Neural progenitor cell (in vitro differentiated cells): ENCODE measurements at places on chromosomes 2 and 18.

DNA sequence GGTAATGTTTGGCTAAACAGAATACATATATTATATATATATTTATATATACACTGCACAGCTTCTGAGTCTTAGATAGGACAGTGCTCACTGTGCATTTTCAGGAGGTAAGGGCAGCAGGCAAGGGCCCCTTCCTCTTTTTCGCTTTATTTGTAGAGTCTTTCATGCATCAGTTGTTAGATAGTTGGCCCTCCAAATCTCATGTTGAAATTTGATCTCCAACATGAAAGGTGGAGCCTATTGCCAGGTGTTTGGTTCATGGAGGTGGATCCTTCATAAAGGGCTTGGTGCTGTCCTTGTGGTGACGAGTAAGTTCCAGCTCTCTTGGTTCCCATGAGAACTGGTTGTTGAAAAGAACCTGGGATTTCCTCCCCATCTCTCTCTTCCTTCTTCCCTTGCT lies 48.1 kb downstream of the TSN start:
- no peak for DNase-seq

GRCh38 chr2:78994789-78995188 lies 30.7 kb upstream of the REG3G start:
- DNase-seq: no peak

DNA sequence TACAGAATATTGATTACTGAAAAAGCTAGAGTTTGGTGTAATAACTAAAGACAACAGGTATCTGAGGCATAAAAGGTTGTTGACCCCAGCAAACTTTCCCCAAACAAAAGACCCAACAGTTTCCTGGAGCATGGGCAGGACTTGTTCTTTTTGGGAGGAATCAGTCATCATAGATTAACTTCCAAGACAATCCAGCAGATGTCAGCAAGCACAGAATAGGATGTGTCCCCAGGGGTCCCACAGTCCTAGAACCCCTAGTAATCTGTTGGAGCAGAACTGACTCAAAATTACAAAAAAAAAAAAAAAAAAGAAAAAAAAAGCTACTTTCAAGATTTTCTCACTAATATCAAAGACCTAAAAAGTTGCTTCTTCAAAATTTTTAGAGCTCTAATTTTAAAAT lies 564.7 kb upstream of the SLC39A10 start:
- DNase-seq: peak; percentile 75

DNA sequence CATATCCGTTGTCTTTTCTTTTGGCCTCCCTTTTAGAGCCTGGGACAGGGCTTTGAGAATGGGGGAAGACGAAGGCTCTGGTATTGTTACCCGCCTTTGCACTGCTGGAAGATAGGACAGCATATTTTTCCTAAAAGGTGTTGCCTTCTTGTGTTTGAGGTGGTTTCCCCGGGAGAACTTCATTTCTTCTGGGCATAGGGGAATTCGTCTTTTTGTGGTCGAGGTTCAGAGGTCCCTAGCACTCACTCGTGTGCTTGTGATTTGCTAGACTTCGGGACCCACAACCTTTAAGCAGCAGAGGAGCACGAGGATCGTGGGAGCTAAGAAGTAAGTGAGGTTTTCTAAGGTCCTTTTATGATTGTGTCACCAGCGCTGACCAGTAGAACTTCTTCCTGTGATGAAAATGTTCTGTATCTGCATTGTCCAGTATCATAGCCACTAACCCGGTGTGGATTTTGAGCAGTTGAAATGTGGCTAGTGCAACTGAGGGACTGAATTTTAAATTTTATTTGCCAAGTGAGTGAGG lies 611 bp downstream of the ZNF512 start:
- no peak for DNase-seq

GRCh38 chr2:45134014-45134413 lies 124.8 kb upstream of the SIX2 start:
- no peak for DNase-seq

DNA sequence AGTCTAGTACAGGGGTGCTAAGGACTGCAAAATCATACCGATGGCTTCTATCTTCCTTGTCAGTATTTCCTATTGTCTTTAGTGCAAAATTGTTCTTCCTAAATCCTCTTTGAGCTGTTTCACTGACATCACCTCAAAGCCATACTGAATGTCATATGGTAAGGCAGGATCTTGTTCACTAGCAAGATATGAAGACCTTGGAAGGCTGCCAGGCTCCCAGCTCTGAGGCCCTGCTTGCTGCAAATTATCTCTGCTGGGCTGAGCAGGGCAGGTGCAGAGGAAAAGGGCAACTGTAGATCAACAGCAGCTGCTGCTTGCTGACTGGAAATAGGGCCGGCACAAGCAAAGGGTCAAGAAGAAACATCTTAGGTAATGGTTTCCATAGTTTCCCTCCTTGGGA lies 58.2 kb downstream of the PMAIP1 start:
- no peak for DNase-seq

GRCh38 chr2:180709392-180710145 lies 270.8 kb upstream of the UBE2E3 start:
- no peak for DNase-seq

GRCh38 chr18:69161383-69162028 lies 239.2 kb upstream of the DOK6 start:
- peak; percentile 31 for DNase-seq

GRCh38 chr2:238061315-238062202 lies 758 bp downstream of the SCLY start:
- DNase-seq: peak; percentile 62

- DNase-seq: no peak
These were observed 10.2 kb downstream of the RSAD2 start for GRCh38 chr2:6887751-6888192.

- no peak for DNase-seq
These were observed 336 bp downstream of the THNSL2 start for GRCh38 chr2:88170472-88170892.

DNA sequence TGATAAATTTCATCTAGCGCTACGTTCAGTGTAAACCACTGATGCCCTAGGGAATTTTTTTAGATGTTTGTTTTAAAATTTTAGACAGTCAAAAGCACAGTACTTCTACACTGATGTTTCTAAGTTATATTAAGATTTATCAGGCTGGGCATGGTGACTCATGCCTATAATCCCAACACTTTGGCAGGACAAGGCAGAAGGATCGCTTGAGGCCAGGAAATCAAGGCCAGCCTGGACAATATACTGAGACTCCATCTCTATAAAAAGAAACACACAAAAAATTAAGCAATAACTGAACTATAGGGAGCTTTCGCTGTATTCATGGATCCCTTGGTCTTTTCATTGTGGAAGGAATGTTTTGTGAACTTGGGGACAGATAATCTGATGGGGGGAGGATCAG lies 50.6 kb upstream of the MAPRE2 start:
- no peak for DNase-seq

DNA sequence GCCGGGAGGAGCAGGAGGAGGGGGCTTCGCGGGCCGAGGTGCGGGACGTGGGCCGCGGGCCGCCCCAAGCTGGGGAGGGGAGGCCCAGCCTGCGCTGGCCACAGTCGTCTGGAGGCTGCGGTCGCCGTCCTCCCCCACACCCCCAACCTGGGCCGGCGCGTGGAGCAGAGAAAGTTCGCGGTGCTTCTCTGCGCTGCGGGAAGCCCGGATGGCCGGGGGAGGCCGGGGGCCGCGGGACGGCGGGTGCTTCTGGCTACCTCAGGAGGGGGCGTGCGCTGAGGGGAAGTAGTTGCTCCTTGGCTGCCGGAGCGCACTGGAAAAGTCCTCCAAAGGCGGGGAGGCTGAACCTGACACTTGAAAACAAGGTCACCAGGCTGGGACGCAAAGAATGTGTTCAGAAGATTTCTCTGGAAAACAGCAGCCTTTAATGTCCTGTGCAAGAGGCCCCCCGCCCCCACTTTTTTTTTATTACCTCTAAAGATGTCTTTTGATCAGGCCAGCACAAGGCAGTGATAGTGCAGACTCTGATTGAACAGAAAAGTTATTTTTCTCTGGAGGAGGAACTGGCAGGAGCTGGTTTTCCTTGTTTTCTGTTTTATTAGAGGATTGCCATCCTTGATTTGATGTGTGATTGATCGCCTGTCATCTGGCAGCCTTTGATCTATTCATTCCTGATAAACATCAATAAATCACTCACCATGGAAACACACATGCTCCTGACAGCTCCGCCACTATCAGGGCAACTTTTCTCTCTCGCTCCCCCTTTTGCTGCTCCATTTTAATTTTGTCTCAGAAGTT lies 1.6 kb downstream of the TSHZ1 start:
- DNase-seq: peak; percentile 48

GRCh38 chr2:234366891-234367290 lies 130.0 kb downstream of the ARL4C start:
- DNase-seq: no peak

DNA sequence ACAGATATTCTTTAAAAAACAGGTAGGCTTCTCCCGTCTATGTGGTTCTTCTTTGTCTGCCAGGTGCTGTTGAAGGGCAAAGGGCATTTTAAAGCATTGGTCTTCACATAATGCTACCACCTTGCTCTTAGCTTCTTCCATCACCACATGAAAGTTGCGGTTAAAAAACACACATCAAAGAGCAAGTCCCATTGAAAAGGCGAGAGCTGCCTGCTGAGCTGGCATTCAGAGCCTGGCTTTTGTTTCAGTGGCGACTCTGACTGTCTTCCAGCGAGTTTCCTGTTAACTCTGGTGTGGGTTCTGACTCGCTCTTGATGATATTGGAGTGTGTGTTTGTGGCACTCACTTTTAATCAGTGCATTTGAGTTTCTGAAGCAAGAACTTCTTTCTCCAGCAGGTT lies 624.9 kb upstream of the FANCL start:
- peak; percentile 83 for DNase-seq

DNA sequence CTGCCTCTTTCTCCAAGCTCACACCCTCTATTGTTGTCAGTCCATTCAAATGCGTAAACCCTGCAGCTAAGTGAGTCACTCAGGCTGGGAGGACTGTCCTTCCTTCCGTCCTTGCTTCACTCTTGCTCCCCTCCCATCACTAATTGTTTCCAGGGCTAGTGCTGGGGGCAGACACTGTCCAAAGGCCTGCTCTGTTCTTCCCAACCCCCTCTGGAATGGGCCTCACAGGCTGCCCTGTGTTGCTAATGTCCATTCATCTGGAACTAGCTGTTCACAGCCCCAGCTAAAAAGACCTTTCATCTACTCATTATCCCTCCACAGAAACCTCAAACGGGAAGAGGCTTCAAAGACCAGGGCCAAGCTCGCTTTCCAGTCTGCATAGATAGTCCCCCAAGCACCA lies 31.9 kb upstream of the NRP2 start:
- DNase-seq: peak; percentile 66

DNA sequence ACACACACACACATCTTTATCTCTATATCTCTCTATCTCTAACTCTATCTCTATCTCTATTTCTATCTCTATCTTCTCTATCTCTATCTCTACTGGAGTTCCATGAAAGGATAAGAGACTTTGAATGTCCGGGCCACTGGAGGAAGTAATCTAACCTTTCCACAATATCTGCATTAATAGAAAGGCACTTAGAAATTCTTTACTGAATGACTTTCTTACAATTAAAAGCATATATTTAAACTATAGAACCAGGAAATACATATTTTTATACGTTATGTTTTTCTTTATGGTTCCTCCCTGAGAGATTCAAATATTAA lies 234.9 kb downstream of the TRIB2 start:
- DNase-seq: no peak

DNA sequence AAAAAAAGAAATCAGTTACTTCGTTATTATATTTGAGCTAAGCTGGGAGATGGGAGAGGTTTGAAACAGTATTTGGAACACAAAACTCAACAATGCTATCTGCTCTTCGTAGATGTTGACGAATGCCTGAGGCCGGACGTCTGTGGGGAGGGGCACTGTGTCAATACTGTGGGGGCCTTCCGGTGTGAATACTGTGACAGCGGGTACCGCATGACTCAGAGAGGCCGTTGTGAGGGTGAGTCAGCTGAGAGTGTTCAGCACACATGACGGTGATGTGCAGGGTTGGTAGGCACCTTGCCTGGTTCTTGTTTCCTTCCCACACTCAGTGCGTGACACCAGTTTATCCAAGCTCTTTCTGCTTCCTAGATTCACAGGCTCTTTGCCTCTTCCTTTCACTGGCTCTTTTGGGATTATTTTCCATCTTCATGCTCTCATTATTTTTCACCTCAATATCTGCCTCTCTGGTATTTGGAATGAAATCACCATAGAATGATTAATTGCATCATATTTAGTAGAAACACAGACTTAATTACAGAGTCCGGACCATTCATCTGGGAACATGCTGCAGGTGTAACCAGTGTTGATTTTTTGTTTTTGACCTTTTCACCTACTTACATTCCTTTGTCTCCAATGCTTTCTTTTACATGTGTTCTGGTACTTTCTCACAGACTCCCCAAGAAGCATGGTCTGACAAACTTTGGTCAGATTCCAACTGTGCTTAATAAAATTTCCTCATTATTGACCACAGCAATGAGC lies 200.6 kb upstream of the RASGRP3 start:
- DNase-seq: no peak

DNA sequence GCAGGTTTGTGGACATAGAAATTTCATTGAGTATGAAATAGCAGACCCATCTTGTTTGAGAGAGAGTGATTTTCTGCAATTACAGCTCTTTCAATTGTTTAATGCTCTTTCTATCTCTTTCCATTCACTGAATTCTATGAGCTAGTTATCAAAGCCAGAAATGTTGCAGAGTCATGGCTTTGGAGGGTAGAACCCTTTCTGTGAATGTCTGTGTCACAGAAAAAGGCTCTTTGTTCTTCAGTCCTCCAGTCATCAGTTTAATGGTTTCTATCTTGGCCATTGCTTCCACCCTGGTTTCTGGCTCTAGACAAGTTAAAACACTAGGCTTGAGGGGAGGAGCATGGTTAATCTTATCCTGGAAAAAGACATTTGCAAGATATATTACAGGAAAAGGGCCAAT lies 655.0 kb downstream of the STK39 start:
- no peak for DNase-seq

GRCh38 chr2:196606516-196606915 lies 33.0 kb upstream of the CCDC150 start:
- no peak for DNase-seq
